ENCODE measurements at places on chromosomes 3 and 15. TPM values are rescaled to one million over a fixed set of nuclear protein-coding genes. Genes with fewer than 3 reads are reported as not detected.

The IFT122 gene
- total RNA-seq: 50.0 TPM

The JMJD7 gene
- 34.8 TPM for total RNA-seq

The SEMA5B gene
- total RNA-seq: 5.3 TPM

The RBMS3 gene
- 142 TPM for total RNA-seq

The DAZL gene
- total RNA-seq: 0.27 TPM

The CHRNA5 gene
- 0.33 TPM for total RNA-seq

The MCCC1 gene
- total RNA-seq: 32.9 TPM

- no peak for DNase-seq
These were observed 379.5 kb upstream of the ATP10A start for GRCh38 chr15:26242565-26243071.

DNA sequence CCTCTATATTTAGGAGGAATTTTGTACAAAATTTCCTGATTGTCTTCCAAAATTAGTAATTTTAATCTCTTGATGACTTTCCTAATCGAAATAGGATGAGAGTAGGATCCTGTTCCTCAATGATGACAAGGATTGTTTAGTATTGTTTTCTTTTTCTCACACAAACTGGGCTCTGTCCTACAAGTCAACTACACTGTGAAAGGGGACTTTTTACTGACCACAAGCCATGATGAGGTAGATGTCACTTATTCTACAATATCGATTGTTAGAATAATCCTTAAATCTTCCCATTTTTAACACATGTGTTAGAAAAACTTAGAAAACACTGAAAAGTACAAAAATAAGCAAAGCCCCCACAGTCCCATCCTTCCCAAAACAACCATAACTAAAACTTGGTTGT lies 35.8 kb upstream of the TSC22D2 start:
- DNase-seq: no peak

DNA sequence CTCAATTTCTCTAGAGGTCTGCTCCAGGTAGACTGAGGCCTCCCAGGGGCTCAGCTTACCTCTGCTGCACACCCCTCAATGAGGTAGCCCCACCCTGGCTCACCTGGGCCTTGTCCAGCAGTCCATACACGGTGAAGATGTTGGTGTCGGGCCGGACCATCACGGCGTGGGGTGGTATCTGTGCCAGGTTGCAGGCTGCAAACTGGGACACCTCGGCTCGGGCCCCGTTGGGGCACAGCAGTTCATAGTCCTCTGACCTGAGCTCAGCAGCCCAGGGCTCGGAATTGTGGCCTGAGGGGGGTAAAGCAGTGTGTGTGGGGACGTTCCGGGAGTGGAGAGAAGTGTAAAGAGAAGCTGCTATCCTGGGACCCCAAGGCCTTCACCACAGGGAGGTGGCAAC lies 23.2 kb downstream of the MELTF start:
- DNase-seq: no peak

DNA sequence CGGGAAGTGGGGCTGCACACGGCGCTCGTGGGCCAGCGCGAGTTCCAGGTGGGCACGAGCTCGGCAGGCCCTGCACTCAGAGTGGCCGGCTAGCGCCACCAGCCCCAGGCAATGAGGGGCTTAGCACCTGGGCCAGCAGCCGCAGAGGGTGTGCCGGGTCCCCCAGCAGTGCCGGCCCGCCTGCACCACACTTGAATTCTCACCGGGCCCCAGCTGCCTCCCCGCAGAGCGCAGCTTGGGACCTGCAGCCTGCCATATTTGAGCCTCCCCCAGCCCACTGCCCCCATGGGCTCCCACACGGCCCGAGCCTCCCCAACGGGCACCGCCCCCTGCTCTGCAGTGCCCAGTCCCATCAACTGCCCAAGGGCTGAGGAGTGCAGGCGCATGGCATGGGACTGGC lies 87.5 kb downstream of the CHCHD4 start:
- DNase-seq: no peak

GRCh38 chr3:65746848-65747247 lies 291.9 kb downstream of the MAGI1 start:
- no peak for DNase-seq

- DNase-seq: no peak
These were observed 85.1 kb downstream of the STAG1 start for GRCh38 chr3:136667081-136667480.

- DNase-seq: no peak
These were observed 4.6 kb downstream of the RBSN start for GRCh38 chr3:15094187-15094875.

DNA sequence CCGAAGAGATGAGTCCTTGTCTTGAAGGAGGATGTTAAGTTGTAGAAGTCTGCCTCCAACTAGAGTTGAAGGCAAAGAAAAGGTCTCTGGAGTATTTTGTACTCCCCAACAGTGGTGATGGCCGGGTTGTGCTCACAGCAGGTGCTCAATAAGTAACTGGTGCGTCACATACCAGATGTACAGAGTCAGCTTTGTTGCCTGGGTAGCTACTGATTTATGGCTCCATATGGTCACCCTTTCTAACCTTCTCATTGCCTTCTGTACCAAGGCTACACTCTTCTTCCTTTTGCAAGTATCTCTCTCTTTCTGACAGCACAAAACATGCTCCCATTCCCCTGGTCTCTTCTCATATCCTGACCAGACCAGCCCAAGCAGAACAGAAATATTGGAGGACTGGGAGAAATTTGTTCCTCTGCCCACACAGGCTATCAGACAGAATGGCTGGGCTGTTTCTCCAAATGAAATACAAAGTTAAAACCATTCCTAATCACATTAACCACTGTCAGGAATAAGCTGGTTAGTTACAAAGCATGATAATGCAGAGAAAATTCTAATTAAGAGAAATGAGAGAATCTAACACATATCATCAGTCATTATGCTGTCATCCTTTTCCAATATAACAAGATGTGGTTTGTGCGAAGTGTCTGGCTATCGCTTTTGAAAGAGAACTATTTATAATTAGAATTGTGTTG lies 150.1 kb upstream of the LRRN1 start:
- DNase-seq: no peak

DNA sequence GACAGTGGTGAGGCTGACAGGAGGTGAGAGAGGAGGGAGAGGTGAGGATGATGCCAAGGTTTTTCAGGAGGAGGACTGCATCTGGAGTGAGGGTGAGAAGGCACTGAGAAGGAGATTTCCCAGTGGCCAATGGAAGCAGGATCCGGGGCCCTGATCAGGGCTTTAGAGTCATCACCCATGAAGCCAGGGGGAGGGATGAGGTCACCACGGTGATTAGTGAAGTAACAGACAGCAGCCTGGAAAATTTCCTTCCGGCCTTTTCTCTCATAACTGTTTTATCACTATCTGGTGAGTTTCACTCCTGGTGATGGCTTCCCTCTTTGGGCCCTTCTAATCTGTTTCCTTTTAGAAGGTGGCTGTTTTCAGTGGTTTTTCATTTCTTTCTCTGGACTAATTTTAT lies 80.5 kb upstream of the WNT5A start:
- DNase-seq: no peak

DNA sequence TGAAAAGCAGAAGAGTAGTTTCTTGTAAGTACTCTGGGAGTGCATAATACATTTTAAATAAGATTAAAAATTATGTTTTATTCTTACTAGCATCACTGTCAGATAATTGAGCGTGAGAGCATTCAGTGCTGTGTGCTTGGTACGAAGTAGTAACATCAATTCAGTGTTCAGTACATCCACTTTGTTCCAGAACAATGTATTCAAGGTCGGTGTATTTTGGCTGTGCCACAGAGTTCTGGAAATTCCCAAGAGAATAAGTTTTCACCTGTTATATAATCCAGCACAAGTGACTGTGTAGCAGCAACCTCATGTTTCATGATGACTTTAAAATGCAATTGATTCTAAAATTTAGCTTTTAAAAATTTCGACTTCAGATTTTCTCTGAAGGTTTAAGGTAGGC lies 130.6 kb downstream of the IGF1R start:
- DNase-seq: peak; percentile 20

DNA sequence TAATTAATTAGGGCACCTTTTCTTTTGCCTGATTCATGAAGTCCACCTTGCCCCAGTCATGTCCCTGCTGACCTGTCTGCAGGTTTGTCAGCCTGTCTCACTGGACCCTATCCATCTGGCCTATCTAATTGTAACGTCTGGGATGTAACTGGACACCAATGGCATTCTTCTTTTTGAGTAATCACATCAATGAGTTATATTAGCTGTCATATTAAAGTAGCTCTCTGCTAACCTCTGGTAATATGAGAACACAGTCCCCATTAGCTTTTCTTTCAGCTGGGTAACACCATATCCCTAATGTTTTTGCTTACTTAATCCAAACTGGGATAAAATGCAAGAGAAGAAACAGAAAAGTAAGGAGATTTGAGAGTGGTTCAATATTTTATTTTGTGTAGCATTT lies 166.2 kb upstream of the VEPH1 start:
- no peak for DNase-seq

DNA sequence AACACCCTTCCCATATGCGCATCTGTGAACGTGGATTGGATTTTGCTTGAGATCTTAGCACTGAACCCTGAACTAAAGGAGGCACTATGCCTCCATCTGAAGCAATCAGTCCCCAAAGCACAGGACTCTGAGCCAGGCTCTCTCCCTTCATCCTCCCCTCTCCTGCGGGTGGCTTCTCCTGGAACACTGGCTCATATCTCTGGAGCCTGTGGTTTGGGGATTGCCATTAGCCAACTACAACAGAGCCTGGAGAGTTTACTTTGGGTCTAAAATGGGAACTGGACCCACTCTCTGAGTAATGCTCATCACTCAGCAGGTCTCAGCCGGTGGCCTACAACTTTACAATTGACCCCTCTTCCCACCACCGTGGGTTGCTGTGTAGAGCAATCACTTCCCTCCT lies 190.8 kb upstream of the HES1 start:
- DNase-seq: no peak

- DNase-seq: no peak
These were observed 16.3 kb downstream of the MME start for GRCh38 chr3:155096303-155097008.

DNA sequence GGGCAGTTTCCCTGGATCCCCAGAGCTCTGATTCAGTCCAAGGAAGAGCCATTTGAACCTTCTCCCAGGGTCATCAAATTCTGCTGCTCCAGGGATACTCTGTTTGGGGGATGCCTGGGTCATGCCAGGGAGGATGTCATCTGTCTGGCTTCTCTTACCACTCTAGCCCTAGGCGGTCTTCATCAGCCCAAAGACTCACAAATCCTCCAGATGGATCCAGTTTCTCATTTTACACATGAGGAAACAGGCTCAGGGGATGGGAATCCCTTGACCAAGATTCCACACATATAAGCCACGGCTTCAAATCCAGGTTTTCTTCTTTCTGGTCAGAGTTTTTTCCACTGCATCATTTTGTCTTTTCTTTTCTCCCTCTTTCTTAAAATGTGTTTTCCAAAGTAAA lies 36.7 kb downstream of the SLC28A1 start:
- no peak for DNase-seq

- peak; percentile 73 for DNase-seq
These were observed 11.7 kb upstream of the ZNF148 start for GRCh38 chr3:125386811-125387210.

- no peak for DNase-seq
These were observed 7.8 kb upstream of the ACSBG1 start for GRCh38 chr15:78242128-78242527.

DNA sequence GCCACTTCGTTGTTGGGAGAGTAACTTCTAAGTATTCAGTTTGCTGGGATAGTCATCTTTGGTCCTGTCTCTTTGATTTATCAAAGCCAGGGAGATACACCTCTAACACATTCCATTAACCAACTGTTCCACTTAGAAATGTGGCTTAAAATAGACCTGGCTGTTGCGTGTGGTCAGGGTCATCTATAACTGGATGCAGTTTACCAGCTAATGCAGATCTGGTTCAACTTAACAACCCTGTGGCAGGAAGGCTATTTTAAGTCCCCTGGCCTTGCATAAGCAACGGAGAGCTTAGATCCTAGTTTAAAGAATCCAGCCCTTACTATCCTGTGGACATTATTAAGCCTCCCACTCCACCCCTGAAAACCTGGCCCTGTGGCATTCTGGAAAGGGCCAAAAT lies 28.1 kb upstream of the CAPN3 start:
- DNase-seq: no peak

DNA sequence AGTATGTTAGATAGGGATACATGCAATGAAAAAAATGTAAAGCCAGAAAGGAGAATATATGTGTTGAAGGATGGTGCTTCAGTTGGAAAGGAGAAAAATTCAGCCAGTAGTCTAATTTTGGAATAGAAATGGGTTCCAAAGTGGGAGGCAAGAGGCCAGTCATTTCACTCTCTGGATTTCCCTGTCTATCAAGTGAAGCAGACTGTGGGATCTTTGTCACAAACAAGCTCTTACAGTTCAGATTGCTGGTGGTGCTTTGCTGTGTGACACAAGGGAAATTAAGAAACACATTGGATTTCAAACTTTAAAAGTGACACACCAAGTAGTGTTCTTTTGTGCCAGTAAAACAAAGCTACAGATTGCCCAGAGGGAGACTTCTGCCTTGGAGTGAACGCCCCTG lies 82.0 kb upstream of the BFSP2 start:
- DNase-seq: no peak

DNA sequence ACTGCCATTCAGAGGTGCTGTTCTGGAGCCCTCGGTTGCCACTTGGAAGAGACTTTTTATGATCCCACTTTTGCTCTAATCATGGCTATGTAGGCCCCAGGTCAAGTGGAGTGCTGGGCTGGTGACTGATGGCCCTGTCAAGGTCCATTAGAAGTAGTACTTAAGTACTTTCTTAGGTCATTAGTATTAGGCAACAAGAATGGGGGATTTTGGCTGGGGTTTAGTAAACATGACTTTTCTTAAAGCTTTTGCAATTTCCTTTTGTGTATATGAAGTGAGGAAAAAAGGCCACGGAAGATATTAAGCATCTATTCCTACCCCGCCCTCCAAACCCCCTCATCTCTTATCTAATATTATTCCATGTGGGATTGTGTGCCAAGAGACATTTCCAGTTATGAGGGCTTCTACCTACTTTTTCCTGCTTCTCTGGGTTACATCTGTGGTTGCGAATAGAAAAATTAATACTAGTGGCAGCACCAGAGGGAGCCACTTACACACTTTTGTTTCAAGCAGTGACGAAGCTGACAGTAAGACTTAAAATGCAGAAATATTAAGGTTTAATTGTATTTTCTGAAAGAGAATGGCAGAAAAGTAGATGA lies 13.9 kb downstream of the NLGN1 start:
- no peak for DNase-seq

Data from thyroid gland (tissue), 4 donors.